Bronchus fibroblast of lung (primary cell): ENCODE measurements at places on chromosomes 3 and 15. TPM values are rescaled to one million over a fixed set of nuclear protein-coding genes. Genes with fewer than 3 reads are reported as not detected.

The GATM gene
- total RNA-seq = 0.15 TPM in 1 of 2 replicates, not detected in the other

The RPUSD3 gene
- 51.3 and 56.5 TPM in 2 replicates for total RNA-seq

The LCTL gene
- total RNA-seq = 0.74 and 1.5 TPM in 2 replicates

The NDN gene
- 82.5 and 93.0 TPM in 2 replicates for total RNA-seq

The GPR176 gene
- 80.7 and 86.2 TPM in 2 replicates for total RNA-seq

The MST1R gene
- total RNA-seq = 0.45 and 0.50 TPM in 2 replicates

The RPL39L gene
- 63.9 and 69.3 TPM in 2 replicates for total RNA-seq

The MAP3K13 gene
- total RNA-seq = 11.3 TPM in 2 replicates

The HESX1 gene
- 0.30 and 1.0 TPM in 2 replicates for total RNA-seq

The VILL gene
- 4.9 and 5.0 TPM in 2 replicates for total RNA-seq

The GOLIM4 gene
- total RNA-seq = 26.5 and 29.4 TPM in 2 replicates

The EFCAB12 gene
- 0.15 and 0.17 TPM in 2 replicates for total RNA-seq

The UNC13C gene
- not detected in 2 replicates for total RNA-seq

The HHATL gene
- not detected in 2 replicates for total RNA-seq
